ENCODE measurements at places on chromosomes 13 and 19. TPM values are rescaled to one million over a fixed set of nuclear protein-coding genes. Genes with fewer than 3 reads are reported as not detected.

JAK3 gene
- 34.0 TPM for polyA plus RNA-seq

ZNF560 gene
- not detected for polyA plus RNA-seq

TMPRSS9 gene
- polyA plus RNA-seq: not detected

GRCh38 chr19:30785458-30786137, 413.4 kb downstream of the ZNF536 start:
- no peaks in the 10 kb centered on the region for H3K36me3 ChIP-seq
- H3K27me3 ChIP-seq: no peaks in the 10 kb centered on the region
- peak; percentile 59 for DNase-seq
- H3K27ac ChIP-seq: no peak overlapping the region
- H3K4me1 ChIP-seq: peaks cover 33% of the 10 kb centered on the region

GRCh38 chr19:2246801-2247361, 2.2 kb upstream of the AMH start:
- no peak overlapping the region for H3K4me3 ChIP-seq
- H3K4me1 ChIP-seq: peaks cover 12% of the 10 kb centered on the region
- peaks cover 60% of the 10 kb centered on the region for H3K36me3 ChIP-seq
- no peak for DNase-seq

- H3K27ac ChIP-seq: no peak overlapping the region
- DNase-seq: no peak
- H3K27me3 ChIP-seq: peaks cover 39% of the 10 kb centered on the region
- H3K4me1 ChIP-seq: peaks cover 37% of the 10 kb centered on the region
- H3K36me3 ChIP-seq: no peaks in the 10 kb centered on the region
Measured at GRCh38 chr19:11421371-11422098, 2.4 kb upstream of the RGL3 start.

GRCh38 chr13:51549050-51549449, 35.2 kb upstream of the WDFY2 start:
- no peaks in the 10 kb centered on the region for H3K27me3 ChIP-seq
- H3K27ac ChIP-seq: peak overlapping the region; percentile 15
- peaks cover 50% of the 10 kb centered on the region for H3K4me1 ChIP-seq
- no peaks in the 10 kb centered on the region for H3K36me3 ChIP-seq

DNA sequence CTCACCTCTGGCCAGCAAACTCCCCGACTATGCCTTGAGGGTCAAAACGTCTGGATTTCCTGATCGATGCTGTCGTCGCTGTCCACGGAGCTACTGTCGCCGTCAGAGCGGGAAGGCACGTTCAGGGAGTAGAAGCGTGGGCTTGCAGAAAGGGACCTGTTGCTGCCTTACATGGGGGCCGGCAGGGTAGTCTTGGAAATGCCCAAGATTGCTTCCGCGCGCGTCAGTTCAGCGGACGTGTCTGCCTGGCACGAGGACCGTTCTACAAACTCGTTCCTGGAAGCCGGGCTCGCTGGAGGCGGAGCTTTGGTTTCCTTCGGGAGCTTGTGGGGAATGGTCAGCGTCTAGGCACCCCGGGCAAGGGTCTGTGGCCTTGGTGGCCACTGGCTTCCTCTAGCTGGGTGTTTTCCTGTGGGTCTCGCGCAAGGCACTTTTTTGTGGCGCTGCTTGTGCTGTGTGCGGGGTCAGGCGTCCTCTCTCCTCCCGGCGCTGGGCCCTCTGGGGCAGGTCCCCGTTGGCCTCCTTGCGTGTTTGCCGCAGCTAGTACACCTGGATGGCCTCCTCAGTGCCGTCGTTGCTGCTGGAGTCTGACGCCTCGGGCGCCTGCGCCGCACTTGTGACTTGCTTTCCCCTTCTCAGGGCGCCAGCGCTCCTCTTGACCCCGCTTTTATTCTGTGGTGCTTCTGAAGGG, 15.4 kb downstream of the RB1 start:
- H3K36me3 ChIP-seq: peaks cover 5% of the 10 kb centered on the region
- DNase-seq: peak; percentile 43
- peak overlapping the region; percentile 74 for H3K4me3 ChIP-seq
- H3K4me1 ChIP-seq: peaks cover 37% of the 10 kb centered on the region
- no peak overlapping the region for H3K27ac ChIP-seq
- peaks cover 24% of the 10 kb centered on the region for H3K27me3 ChIP-seq

GRCh38 chr19:45355910-45356309, 14.5 kb downstream of the ERCC2 start:
- no peak overlapping the region for H3K27ac ChIP-seq
- no peaks in the 10 kb centered on the region for H3K27me3 ChIP-seq
- no peak for DNase-seq
- H3K36me3 ChIP-seq: peaks cover 79% of the 10 kb centered on the region
- no peak overlapping the region for H3K4me3 ChIP-seq
- H3K4me1 ChIP-seq: no peaks in the 10 kb centered on the region

DNA sequence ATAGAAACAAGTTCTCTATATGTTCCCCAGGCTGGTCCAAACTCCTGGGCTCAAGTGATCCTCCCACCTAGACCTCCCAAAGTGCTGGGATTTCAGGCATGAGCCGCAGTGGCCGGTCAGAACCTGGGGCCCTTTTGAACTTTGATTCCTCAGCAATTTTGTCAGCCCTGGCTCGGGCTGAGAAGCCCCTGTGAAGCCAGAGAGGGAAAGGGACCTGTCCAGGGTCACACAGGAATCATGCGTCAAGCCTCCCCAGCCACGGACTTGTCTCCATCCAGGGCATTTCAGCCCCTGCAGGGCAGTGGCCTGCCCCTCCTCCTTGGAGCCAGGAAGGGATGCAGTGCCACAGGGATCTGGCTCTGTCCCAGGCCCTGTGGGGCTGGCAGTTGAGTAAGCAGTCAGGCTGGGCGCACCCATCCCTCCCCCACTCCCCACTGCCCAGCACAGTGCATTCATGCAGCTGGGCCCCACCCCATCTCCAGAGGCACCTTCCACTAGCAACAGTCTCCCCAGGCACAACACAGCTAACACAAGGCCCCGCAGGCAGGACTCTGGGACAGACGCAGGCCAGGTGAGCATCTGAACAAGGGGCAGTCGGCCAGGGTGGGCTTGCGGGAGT, at the start of gene CAPS:
TSS of gene CAPS (plus strand) at position 516 of the 619 bp plus-strand sequence. CDS start 153 bp downstream, outside the sequence.
- peaks cover 50% of the 10 kb centered on the region for H3K36me3 ChIP-seq
- no peaks in the 10 kb centered on the region for H3K27me3 ChIP-seq
- no peaks in the 10 kb centered on the region for H3K4me1 ChIP-seq
- DNase-seq: no peak

- DNase-seq: no peak
- H3K27ac ChIP-seq: no peak overlapping the region
- peaks cover 24% of the 10 kb centered on the region for H3K4me1 ChIP-seq
- no peaks in the 10 kb centered on the region for H3K27me3 ChIP-seq
- no peak overlapping the region for H3K4me3 ChIP-seq
Measured at GRCh38 chr19:39144290-39145071, 18.9 kb downstream of the PAK4 start.

DNA sequence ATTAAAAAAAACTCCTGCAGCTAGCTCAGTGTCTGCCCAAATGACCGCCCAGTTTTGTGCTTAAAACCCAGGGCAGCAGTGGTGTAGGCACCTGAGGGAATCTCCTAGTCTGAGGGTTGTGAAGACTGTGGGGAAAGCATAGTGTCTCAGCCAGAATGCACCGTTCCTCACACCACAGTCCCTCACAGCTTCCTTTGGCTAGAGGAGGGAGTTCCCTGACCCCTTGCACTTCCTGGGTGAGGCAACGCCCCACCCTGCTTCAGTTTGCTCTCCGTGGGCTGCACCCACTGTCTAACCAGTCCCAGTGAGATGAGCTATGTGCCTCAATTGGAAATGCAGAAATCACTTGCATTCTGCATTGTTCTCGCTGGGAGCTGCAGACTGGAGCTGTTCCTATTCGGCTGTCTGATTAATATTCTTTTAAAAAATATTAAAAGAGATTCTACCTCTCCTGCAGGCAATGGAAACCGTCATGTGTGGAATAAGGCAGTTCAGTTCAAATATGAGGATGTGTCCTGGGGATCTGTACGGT, 645.7 kb downstream of the FGF9 start:
- no peak overlapping the region for H3K4me3 ChIP-seq
- no peaks in the 10 kb centered on the region for H3K4me1 ChIP-seq
- H3K27ac ChIP-seq: no peak overlapping the region

DNA sequence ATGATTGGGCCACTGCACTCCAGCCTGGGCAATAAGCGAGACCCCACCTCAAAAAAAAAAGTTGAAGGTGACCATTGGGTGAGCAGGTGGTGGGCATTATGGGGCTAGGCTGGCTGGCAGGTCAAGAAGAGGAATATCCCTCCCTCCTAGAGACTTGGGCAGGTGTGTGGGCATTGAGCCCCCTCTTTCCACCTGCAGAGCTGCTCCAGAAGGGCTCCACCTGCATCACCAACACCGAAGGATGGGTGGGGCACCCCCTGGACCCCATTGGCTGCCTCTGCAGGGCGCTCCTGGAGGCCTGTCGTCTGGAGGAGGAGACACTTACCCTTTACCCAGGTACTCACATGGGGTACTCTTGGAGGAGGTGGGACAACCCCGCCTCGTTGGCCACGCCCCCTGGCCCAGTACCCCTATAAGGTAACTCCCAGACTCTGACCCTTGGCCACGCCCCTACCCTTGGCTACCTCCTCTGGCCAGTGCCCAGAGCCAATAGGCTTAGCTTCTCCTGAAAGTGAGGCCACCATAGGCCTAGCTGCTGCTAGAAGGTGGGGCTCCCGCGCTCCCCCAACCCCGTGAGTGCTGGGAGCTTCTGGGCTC, 21.9 kb downstream of the ZSWIM4 start:
- H3K27me3 ChIP-seq: no peaks in the 10 kb centered on the region
- H3K27ac ChIP-seq: no peak overlapping the region
- peaks cover 12% of the 10 kb centered on the region for H3K36me3 ChIP-seq

- DNase-seq: no peak
- no peak overlapping the region for H3K4me3 ChIP-seq
- H3K27ac ChIP-seq: no peak overlapping the region
- H3K4me1 ChIP-seq: no peaks in the 10 kb centered on the region
Measured at GRCh38 chr13:74678308-74678965, 544.2 kb upstream of the KLF12 start.

Data from CD14-positive monocyte (primary cell).